GM23338 (cell line): ENCODE measurements at places on chromosomes 5 and 9.

GRCh38 chr5:57832875-57833274 is 350.3 kb upstream of the ACTBL2 start:
- DNase-seq, result no peak

- no peak for DNase-seq
Measured at GRCh38 chr9:95506428-95506677, 10.4 kb downstream of the PTCH1 start.

GRCh38 chr5:74722271-74722670 is 37.2 kb downstream of the HEXB start:
- DNase-seq, result no peak

DNA sequence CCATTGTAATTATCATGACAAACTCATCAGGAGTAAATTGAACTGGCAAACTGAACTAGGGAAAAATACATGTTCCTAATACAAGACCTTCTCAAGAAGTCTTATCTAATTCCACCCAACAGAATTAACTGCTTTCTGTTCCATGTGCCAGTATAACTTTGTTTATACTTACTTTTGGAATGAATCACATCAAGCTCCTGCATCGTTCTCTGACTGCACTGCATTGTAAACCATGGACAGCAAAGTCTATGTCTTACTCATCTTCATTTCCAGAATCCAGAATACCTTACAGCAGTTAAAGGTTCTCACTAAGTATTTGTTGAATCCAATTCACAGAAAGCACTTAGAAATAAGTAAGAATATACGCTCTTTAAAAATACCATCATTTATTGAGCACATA is 102.8 kb downstream of the PLK2 start:
- DNase-seq, result no peak

DNA sequence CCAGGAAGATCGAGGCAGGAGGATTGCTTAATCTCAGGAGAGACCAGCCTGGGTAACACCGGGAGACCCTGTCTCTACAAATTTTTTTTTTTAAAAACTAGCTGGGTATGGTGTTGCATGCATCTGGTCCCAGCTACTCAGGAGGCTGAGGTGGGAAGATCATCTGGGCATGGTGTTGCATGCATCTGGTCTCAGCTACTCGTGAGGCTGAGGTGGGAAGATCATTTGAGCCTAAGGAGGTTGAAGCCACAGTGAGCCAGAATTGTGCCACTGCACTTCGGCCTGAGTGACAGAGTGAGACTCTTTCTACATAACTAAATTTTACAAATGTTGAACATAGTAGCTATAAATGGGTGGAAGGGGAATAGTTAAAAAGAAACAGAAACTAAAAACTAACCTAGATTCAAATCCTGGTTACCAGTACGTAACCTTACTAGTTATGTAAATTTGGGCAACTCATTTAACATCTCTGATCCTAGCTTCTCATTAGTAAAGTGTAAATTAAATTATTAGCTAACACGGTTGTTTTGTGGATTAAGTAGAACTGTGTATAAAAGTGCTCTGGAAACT is 41.7 kb downstream of the TMEM161B start:
- no peak for DNase-seq
